Cardiac atrium fibroblast (primary cell): ENCODE measurements at places on chromosomes 3 and 15. TPM values are rescaled to one million over a fixed set of nuclear protein-coding genes. Genes with fewer than 3 reads are reported as not detected.

The TRNT1 gene
- total RNA-seq = 9.7 and 10.5 TPM in 2 replicates

The PLSCR5 gene
- total RNA-seq = not detected in 2 replicates

The MME gene
- 55.6 and 80.3 TPM in 2 replicates for total RNA-seq

The RBPMS2 gene
- total RNA-seq = under 0.01 TPM in 1 of 2 replicates, not detected in the other

The HGD gene
- total RNA-seq = 4.1 and 5.2 TPM in 2 replicates

The ARHGEF26 gene
- 4.9 and 5.8 TPM in 2 replicates for total RNA-seq

The TUSC7 gene
- not detected in 2 replicates for total RNA-seq

The GOLGA6L6 gene
- not detected in 2 replicates for total RNA-seq

The ZNF385D gene
- 0.72 and 1.5 TPM in 2 replicates for total RNA-seq

The SPATA12 gene
- not detected in 2 replicates for total RNA-seq

The FGD5 gene
- 5.1 and 5.3 TPM in 2 replicates for total RNA-seq

The BCL2A1 gene
- total RNA-seq = not detected in 2 replicates

The GPR171 gene
- total RNA-seq = not detected in 2 replicates

The ALPK3 gene
- 0.97 and 6.0 TPM in 2 replicates for total RNA-seq

The CD80 gene
- total RNA-seq = not detected in 2 replicates

The C2CD4A gene
- 0.72 and 7.9 TPM in 2 replicates for total RNA-seq

The NCK1 gene
- total RNA-seq = 58.5 and 60.7 TPM in 2 replicates

The LINGO1 gene
- total RNA-seq = 0.32 and 2.7 TPM in 2 replicates

The DOCK3 gene
- under 0.01 and 0.16 TPM in 2 replicates for total RNA-seq

The CALML4 gene
- 0.18 and 0.32 TPM in 2 replicates for total RNA-seq

The SMCO1 gene
- total RNA-seq = not detected in 2 replicates

The AHSG gene
- not detected in 2 replicates for total RNA-seq

The RPN1 gene
- total RNA-seq = 409 and 470 TPM in 2 replicates

The SKOR1 gene
- total RNA-seq = not detected in 2 replicates

The GRAMD1C gene
- total RNA-seq = 2.3 and 2.6 TPM in 2 replicates

The SENP8 gene
- 1.5 and 3.8 TPM in 2 replicates for total RNA-seq

The DET1 gene
- 5.2 and 5.7 TPM in 2 replicates for total RNA-seq

The OXTR gene
- total RNA-seq = 2.3 and 2.5 TPM in 2 replicates

The CELF6 gene
- 0.54 TPM in 1 of 2 replicates, not detected in the other for total RNA-seq

The OR5K1 gene
- total RNA-seq = not detected in 2 replicates

The POTEB2 gene
- not detected in 2 replicates for total RNA-seq

The CNTN3 gene
- total RNA-seq = 0.16 TPM in 1 of 2 replicates, not detected in the other

The ZNF80 gene
- total RNA-seq = not detected in 2 replicates

The ATP13A4 gene
- total RNA-seq = not detected in 2 replicates

The ABI3BP gene
- 8.7 and 366 TPM in 2 replicates for total RNA-seq

The EPHB3 gene
- 1.3 and 3.4 TPM in 2 replicates for total RNA-seq

The RPL15 gene
- total RNA-seq = 3,193 and 3,458 TPM in 2 replicates

The CFAP91 gene
- not detected in 2 replicates for total RNA-seq

The GOLGA8M gene
- 0.18 TPM in 1 of 2 replicates, not detected in the other for total RNA-seq

The USP50 gene
- 1.6 TPM in 1 of 2 replicates, not detected in the other for total RNA-seq

The CFAP92 gene
- not detected in 2 replicates for total RNA-seq

The XCR1 gene
- total RNA-seq = not detected in 2 replicates

The GOLGA8J gene
- not detected in 2 replicates for total RNA-seq

The KCNAB1 gene
- total RNA-seq = 0.72 TPM in 1 of 2 replicates, not detected in the other

The OGG1 gene
- 9.2 and 16.7 TPM in 2 replicates for total RNA-seq

The SST gene
- total RNA-seq = not detected in 2 replicates

The PCCB gene
- total RNA-seq = 37.9 and 47.6 TPM in 2 replicates
